ENCODE measurements at places on chromosomes 5 and 9.

DNA sequence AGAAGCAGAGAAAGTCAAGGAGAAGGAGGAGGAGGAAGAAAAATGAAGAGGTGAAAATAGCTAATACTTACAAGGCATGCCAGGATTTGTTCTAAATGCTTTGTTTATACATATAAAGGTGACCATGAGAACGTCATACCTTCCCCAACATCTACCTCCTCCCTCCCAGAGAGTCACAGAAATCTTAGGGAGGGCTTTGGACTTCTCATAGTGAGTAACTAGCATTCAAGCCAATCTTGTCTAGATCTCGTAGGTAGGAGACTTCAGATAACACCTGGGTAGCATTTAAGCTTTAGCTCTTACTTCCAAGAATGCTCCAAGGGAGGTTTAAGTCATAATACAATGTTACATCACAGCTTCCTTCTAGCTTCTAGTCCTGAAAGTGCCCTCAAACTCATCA, 36.5 kb upstream of the GPBP1 start:
- no peak for DNase-seq

- DNase-seq, result no peak
Observed at GRCh38 chr9:114850871-114851270, 45.0 kb upstream of the TNFSF15 start.

GRCh38 chr5:157703736-157704135, 27.5 kb upstream of the THG1L start:
- DNase-seq, result no peak

DNA sequence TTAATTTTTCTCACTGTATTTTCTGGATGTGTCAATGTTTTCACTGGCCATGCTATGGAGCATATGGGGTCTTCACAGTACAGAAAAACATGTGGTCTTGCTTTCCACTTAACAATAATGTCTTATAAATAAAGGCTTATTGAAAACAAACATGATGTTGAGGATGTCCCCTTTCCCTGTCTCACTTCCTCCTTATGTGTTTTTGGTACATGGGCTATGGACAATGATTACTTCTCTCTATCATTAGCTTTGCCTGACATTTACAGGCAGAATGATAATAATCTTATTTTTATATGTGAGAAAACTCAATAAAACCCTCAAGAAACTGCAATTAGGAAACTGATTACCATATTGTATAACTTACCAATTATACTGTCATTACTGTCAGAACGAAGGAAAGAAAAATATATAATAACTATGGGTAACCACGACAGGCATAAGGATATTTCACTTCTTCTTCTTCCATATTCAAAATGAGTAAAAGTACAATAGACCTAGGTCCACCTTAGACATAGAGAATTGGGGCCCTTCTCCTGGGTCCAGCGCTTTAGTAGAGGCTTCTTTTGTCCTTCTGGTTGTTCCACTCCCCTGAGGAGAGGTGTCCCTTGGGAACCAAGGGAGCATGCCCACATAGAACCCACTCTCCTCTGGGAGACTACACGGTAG, 375.0 kb downstream of the MAN2A1 start:
- DNase-seq, result no peak

GRCh38 chr5:125201446-125202052, 455.1 kb upstream of the ZNF608 start:
- DNase-seq, result no peak
